Vagina (tissue), 2 donors: ENCODE measurements at places on chromosomes 12 and 14. TPM values are rescaled to one million over a fixed set of nuclear protein-coding genes. Genes with fewer than 3 reads are reported as not detected.
A peak's percentile ranks its signal among the peaks of the same experiment; 100 is the strongest.

The NRIP2 gene
- 1.2 TPM for total RNA-seq

GRCh38 chr12:12941450-12942350 is 10.3 kb downstream of the GPRC5D start:
- DNase-seq = peak; percentile 58

GRCh38 chr12:23722655-23723054 is 226.8 kb downstream of the SOX5 start:
- no peak for DNase-seq

GRCh38 chr14:50800032-50800431 is 30.9 kb downstream of the NIN start:
- DNase-seq = no peak

DNA sequence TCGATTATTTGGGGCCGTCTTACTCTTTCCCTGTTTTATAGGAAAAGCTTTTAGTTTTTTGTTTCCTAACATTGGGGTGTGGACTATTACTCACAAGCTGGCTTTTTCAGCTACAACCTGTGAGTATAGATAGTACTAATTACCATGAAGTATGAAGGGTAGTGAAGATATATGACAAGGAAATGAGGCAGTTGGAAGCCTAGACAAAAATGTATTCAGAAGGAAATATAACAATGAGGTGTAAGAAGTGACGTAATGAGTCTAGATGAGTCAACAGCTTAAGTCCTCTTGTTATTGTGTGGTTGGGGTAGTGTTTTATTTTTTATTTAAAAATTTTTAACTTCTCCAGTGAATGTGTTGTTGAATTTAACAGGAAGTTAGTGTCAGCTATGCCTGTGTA is 804.5 kb downstream of the NRXN3 start:
- no peak for DNase-seq

- no peak for DNase-seq
Measured at GRCh38 chr14:66101662-66102061, 384.5 kb upstream of the CCDC196 start.

GRCh38 chr12:123986374-123986965 is 13.5 kb downstream of the ZNF664 start:
- no peak for DNase-seq

DNA sequence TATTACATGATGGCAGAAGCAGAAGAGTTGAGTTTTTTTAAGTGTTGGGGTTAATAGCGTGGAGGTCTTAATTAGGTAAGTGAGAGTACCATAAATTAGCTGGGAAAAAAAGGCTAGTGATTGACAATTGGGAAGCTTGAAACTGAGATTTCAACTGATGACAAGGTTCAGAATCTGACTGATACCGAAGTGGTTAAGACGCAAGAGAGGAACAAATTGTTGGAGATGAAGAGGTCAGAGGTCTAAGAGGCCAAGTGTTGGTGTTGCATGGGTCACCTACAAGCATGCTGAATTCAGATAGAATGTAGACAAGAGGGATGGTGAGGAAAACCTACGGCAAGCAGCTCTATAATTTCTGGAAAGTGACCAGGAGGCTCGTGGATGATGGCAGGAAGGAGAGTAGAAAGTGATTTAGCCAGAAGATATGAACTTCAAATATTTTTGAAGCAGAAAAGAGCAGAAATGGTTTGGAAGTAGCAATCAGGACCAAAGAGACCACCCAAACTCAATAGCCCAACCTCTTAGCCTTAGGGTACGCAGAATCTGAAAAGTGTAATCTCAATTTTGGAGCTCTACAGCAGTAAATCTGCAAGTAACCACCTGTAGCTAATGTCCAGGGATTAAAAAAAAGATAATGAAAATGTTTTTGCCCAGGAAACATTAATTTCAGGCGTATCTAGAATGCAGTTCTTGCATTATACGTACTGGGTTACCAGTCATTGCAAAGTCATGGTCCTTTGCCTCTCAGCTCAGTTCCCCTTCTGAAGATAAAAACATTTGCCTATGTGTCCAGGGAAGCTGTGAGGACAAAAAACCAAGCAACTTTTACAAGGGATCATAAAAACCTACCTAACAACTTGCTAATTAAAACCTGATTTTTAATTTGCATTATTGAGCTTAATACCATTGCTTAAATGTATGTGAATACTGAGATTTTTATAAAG is 1.7 kb upstream of the TMPO start:
- DNase-seq = peak; percentile 52
